Stimulated activated CD8-positive, alpha-beta memory T cell treated with anti-CD3 and anti-CD28 coated beads, Interleukin-4, amount 100 ng/mL, for 4 hours (primary cell): ENCODE measurements at places on chromosomes 1 and 21.

DNA sequence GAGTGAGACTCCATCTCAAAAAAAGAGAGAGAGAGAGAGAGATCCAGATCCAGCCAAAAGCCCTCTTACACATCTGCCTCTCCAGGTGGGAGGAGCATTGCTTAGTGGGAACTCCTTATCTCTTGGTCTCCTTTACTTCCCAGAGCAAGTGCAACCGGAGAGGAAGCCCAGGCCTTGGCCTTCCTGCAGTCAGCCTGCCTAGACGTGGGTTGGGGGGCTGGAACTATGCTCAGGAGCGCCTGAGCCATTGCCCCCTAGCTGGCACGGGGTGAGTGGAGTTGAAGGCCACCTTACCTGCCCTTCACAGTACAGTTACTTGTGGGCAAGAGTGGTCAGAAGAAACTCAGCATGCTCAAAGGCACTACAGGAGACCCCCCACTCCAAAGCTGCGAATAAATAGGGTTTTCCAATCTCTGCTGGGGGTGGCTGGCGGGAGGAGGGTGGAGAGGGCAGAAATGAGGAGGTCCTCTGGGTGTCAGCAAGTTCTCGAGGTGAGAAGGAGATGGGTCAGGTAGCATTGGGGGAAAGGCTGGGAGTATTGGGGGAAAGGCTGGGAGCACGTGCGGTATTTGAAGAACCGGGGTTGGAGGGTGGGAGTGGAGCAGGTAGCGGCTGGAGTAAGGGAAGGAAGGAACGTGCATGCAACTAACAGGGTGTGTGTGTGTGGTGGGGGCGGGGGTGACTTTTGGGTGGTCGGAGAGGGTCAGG is 4.7 kb upstream of the DMBX1 start:
- DNase-seq: no peak

- DNase-seq: no peak
Observed at GRCh38 chr1:90114521-90115141, 119.7 kb downstream of the ZNF326 start.

DNA sequence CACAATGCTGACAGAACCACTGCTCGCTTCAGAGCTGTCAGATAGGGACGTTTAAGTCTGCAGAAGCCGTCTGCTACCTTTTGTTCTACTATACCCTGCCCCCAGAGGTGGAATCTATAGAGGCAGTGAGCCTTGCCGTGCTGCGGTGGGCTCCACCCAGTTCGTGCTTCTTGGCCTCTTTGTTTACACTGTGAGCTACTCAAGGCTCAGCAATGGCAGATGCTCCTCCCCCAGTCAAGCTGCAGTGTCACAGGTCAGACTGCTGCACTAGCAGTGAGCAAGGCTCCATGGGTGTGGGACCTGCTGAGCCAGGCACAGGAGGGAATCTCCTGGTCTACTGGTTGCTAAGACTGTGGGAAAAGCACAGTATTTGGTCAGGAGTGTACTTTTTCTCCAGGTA is 47.1 kb downstream of the LEPR start:
- DNase-seq: no peak

DNA sequence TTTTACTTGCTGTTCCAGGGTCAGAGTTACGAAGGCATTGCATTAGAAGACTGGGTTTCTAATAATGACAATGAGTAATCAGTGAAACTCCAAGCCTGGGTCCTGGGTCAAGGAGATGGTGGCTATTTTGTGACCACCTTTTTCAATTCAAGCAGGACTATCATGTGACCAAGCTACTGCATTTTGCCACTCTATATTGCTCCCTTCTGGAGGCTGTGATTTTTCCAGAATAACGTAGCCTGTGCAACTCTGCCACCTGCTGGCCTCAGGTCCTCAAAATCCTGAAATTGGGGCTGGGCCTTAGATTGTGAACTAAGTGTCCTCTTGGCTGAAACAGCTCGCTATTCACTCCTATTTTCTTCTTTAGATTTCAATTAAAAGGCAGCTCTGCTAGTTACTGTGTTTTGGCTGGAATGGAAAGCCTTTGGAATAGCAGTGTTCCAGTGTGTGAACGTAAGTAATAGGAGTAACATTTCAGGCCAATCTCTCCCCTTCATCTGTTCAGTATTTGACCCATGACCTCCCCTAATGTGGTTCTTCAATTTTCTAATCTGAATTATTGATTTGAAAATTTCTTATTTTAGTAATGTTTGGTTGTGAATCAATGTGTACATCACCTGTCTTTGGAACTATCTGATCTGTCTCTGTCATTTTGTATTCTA is 52.9 kb upstream of the CD46 start:
- DNase-seq: no peak

DNA sequence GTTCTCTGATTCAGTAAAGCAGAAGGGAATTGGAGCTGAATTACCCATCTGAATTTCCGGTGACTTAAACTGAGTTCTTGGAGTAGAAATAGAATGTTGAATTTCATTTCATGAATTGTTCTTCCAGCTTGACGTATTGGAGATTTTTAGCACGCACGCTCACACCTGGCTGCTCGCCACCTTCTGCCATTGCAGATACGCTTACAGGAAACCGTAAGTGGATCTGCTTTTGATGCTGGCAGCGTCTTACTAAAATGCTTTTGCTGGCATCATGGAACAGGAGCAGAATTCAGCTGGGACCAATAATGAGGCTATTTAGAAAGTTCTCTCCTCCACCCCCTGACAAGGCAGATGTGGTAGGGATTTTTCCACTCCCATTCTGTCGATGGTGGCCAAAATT is 17.7 kb upstream of the ELAVL4 start:
- DNase-seq: no peak
